ENCODE measurements at places on chromosomes 1 and 21.

- no peak for DNase-seq
These were observed 117.3 kb upstream of the MARK1 start for GRCh38 chr1:220410611-220411010.

- no peak for DNase-seq
These were observed 130.4 kb upstream of the F3 start for GRCh38 chr1:94672001-94672400.

DNA sequence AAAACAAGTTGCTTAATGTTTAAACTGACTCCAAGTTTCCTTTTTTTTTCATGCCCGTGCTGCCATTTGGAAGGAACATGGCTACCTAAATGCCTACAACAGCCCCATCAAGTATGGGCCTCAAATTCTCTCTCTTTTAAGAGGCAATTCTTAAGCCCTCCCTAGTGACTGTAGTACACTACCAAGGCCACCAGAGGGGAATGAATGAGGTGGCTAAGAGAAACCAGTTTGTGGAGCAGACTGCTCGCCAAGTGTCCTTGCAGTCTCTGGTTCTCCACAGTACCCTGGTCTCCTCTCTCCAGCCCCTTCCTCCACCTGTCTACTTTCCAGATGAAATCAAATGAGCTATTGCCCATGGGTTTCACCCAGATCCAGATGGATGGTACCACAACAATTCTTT is 1809.6 kb downstream of the BRINP3 start:
- DNase-seq = no peak

DNA sequence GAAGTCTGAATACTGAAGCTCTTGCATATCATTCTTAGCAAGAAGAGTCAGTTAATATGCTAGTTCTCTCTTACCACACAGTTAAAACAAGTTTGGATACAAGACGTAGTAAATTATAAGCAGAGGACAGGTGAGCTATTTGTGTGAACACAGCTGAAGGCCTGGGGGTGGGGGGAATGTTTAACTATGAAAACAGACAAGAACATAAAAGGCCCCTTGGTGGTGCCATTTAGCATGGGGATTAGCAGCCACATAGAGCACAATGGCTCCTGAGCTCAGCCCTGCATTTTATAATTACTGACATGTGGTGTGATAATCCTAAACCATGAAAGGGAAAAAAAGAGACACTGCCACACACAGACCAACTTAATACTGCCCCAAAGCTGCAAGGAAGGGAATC is 94.8 kb downstream of the TGFBR3 start:
- no peak for DNase-seq

DNA sequence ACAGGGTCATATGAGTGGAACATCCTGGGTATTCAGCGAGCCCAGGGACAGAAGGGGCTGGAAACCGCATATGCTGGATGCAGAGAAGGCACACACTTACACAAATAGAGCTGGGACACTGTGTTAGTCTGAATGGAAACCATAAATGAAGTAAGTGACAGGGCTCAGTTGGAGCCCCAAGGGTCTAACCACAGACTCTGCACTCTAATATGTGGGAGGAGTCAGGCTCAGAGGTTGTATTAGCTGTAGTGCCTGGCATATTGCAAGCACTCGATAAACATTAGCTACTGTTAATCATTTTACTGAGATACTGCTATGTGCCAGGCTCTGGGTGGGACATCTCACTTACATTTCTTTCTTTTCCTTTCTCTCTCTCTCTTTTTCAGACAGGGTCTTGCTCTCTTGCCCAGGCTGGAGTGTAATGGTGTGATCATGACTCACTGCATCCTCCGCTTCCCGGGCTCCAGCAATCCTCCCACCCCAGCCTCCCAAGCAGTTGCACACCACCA is 6.5 kb upstream of the OLIG1 start:
- DNase-seq = no peak

- no peak for DNase-seq
These were observed 724 bp upstream of the CALML6 start for GRCh38 chr1:1914101-1914970.

DNA sequence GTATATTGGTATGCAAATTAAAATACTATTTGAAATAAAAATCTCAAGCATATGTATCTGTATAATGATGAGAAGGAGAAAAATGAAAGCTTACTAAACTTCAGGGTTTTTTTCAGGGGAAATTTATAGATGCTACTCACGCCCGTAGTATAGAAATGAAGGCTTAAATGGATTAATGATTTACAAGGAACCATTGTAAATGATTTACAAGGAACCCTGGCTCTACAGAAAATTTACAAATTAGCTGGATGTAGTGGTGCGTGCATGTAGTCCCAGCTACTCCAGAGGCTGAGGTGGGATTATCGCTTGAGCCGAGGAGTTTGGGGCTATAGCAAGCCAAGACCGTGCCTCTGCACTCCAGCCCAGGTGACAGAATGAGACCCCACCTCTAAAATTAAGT is 150.5 kb downstream of the PCBP3 start:
- DNase-seq = no peak

- DNase-seq = no peak
These were observed 19.1 kb downstream of the MATN1 start for GRCh38 chr1:30704271-30704670.

DNA sequence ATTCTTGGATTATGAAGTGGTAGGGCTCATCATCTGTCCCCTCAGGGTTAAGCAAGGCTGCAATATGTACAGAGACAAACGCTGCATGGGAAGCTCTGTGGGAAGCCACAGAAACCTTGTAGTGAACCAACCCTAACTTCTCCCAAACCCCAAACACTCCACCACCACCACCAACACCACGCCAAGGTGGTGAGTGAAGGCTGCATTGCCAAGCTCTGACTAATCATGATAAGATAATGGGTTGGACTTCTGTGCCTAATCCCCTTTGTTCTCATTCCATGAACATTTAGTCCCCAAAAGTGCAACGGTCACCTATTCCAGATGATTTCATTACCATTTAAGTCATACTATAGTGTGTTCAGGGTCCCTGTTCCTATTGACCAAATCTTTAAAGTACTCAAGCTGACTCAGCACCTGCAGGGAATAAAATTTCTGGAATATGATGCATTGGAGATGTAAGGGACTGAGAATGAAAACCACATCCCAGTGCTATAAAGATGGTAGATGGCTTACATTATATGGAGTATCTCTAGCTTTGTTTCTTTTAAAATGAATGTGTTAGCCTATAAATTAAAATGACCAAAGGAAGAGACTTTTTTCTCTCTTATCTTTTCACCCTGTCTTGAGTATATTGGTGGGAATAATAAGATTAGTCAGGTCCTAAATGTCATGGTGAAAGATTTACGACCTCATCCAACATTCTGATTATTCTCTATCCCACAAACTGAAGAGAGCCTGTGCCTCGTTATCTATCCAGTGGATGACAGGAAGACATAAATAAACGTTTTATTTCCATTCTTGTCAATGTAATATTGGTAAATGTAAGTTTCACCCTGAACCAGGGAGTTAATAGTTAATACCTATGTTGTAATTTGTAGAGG is 22.6 kb upstream of the PLD5 start:
- no peak for DNase-seq

DNA sequence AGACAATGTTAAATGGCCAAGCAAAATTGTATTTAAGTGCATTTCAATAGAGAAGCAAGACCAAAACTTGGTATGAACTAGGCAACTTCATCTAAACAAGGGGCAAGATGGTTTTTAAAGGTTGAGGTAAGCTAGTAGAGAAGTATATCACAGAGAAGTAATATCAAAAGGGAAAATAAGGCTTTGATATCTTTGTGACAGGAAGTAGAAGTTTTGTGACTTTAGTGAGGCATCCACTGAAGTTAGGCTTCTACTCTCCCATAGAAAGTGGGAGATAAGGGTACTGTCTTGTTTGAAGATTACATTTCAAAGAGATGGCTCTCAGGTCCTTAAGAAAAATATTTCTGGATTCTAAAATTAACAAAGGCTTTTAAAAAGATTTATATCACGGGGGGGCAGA is 8.9 kb downstream of the OR10T2 start:
- no peak for DNase-seq

- DNase-seq = no peak
These were observed 16.3 kb downstream of the NTPCR start for GRCh38 chr1:232966663-232967062.

DNA sequence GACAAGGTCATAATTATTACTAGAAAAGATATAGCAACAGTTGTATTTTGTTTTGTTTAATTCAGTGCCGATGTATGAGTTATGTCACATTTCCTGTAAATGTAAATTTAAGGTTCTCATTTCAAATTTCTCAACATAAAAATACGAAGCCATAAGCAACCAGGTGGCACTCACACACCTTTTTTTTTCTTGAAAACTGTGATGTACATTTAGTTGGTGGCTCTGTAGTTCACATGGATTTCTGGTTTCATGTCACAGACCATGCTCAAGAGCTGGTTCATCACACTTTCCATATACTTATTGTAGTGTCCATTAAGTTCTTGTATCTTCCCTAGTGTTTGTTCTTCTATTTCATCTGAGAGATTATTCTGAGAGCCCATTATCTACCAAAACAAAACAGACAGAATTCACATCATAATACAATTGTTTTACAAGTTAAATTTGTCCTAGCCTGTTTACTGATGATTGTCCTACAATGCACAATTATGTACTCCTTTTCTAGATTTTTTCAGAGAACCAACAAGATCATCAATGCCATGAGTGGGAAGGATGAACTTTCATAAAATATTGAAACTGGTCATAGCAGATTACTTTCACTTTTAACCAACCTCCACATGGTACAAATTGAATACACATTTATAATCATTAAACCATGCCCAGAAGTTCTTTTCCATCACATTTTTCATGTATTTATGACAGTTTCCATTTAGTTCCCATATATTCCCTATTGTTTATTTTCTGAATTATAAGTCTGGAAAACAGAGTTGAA is 17.1 kb downstream of the ATP6V1G3 start:
- DNase-seq = no peak

- DNase-seq = no peak
These were observed 2.0 kb upstream of the ZNF678 start for GRCh38 chr1:227561241-227561907.

GRCh38 chr1:48524892-48525467 is 53.0 kb upstream of the SPATA6 start:
- peak; percentile 5 for DNase-seq

- no peak for DNase-seq
These were observed 7.1 kb downstream of the C1orf226 start for GRCh38 chr1:162388615-162389014.

- no peak for DNase-seq
These were observed 5.0 kb downstream of the NGF start for GRCh38 chr1:115332813-115333608.

GRCh38 chr1:7975212-7975865 is 13.8 kb downstream of the PARK7 start:
- peak; percentile 15 for DNase-seq

- DNase-seq = no peak
These were observed 59.9 kb upstream of the QSOX1 start for GRCh38 chr1:180094705-180095295.

DNA sequence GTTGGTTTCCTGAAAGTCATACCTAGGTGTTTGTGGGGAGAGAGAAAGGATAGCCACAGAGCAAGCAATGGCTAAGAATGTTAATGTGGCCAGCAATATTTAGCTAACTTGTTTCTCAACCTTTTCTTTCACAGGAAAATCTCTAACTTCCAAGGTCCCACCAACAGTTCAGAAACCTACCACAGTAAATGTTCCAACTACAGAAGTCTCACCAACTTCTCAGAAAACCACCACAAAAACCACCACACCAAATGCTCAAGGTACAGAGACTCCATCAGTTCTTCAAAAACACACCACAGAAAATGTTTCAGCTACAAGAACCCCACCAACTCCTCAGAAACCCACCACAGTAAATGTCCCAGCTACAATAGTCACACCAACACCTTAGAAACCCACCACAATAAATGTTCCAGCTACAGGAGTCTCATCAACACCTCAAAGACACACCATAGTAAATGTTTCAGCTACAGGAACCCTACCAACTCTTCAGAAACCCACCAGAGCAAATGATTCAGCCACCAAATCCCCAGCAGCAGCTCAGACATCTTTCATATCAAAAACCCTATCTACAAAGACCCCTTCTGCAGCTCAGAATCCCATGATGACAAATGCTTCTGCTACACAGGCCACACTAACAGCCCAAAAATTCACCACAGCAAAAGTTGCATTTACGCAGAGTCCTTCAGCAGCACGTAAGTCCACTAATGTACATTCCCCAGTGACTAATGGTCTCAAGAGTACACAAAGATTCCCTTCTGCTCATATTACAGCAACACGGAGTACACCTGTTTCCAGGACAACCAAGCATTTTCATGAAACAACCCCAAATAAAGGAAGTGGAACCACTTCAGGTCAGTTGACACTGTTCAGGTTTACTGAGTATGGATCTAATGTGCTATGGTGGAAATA is 15.3 kb downstream of the CD55 start:
- DNase-seq = no peak

DNA sequence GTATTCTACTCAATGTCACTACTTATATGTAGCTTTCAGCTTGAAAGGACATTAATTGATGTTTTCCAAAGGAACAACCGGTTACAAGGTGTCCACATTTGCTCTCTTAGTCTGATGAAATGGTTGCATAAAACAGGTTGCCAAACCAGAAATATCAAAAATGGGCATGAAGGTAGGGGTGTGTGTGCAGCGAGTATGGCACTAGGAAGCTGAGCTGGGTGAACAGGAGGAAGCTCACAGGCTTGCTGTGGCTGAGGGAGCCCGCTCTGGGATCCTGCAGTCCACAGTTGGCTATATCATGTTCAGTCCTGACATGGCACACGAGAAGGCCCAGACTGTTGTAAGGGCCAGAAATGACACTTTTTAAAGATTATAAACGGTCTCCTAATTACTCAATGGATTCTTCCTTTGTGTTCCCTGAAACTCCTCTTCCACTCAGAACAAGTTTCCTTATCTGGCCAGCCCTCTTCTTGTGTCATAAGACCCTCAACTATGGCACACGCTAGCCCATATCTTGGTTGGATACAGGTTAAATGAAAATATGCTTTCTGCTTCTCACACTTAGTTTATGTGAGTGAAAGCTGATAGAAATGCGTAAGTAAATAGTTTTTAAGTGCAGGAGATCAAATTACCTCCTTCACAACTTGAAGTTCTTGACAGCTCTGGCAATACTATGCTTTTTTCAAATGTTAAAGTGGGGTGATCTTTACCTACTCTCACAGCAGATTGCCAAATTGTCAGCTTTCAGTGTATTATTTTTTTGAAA is 201.5 kb downstream of the LMO4 start:
- DNase-seq = no peak

- DNase-seq = no peak
These were observed 39.3 kb downstream of the PLPPR5 start for GRCh38 chr1:98965394-98965793.

- DNase-seq = no peak
These were observed 117.1 kb upstream of the C8B start for GRCh38 chr1:57082711-57083439.

DNA sequence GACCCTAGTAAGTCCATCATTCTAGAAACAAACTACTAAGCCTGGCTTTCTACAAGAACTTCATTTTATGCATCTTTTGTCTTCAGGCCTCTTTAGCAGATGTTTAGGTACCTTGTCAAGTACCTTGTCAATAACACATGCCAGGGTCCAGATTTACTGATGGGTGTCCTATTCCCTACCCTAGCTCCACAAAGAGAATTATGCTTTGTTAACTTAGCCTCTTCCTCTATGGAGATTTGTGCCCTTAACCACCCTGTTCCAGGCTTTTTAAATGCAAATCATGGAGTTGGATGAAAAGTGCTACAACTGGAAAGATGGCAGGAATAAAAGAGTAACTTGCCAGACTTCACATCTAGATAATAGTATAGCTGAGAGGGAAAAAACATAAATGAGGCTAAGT is 42.7 kb downstream of the SPATA46 start:
- no peak for DNase-seq
